ENCODE measurements at places on chromosomes 4 and X. TPM values are rescaled to one million over a fixed set of nuclear protein-coding genes. Genes with fewer than 3 reads are reported as not detected.

The SSX1 gene
- total RNA-seq = not detected

The TMSB15C gene
- 3.1 TPM for total RNA-seq

- no peaks in the 10 kb centered on the region for H3K27me3 ChIP-seq
- no peak for DNase-seq
- no peak overlapping the region for H3K4me3 ChIP-seq
- no peak overlapping the region for H3K27ac ChIP-seq
- H3K4me1 ChIP-seq = no peaks in the 10 kb centered on the region
These were observed 29.7 kb downstream of the SLIT2 start for GRCh38 chr4:20281453-20281852.

The TBX22 gene
- not detected for total RNA-seq

DNA sequence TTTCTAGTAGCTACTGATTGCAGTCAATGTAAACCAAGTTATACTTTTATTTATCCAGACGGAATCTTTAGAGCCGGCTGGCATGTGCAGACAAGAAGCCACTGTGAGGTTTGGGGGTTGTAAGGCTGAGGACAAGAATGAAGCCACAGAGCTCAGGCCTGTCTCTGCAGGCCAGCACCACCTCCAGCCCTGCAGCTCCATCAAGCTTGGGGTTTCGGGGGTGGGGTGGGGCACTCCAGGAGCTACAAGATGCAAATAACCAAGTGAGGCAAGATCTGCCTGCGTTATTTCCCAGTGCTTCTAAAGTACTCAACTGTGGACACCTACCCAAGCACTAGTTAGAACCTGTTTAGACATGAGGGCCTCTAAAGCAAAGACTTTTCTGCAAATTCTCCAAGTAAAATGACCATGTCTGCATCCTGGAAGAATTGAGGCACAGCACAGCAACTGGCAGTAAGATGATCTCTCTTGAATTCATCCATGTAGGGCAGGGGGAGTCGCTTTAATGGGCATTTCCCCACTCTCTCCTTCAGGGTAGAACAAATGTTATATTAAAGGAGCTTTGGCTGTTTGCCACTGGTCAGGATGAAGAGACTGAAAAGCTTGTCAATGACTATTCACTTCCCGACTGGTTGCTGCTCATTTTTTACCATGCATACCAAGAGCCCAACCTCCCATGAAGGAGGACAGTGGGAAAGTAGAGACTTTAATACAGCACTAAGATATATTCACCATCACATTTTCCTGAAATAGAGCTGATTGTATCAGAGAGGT is 222.5 kb downstream of the MGST2 start:
- H3K27me3 ChIP-seq = peaks cover under 1% of the 10 kb centered on the region
- no peak overlapping the region for H3K27ac ChIP-seq
- DNase-seq = no peak
- H3K36me3 ChIP-seq = no peaks in the 10 kb centered on the region
- peaks cover 4% of the 10 kb centered on the region for H3K4me1 ChIP-seq
- no peak overlapping the region for H3K4me3 ChIP-seq

DNA sequence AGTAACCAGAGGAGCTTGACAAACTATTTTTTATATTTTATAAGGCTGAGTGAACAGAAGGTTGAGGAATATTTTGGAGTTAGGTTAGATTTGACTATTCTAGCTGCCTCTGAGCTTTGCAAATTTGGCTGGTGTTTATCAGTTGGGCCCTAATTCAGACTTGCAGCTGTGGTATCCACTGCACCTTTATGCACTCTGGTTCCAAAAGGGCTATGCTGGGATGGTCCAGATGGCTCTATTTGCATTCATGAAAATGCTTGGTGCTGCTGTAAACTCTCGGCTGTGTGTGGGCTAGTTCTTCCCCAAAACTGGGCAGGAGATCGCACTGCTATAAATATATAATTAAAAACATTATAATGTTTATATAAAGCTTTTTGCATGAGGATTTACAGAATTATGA is 106.3 kb downstream of the REPS2 start:
- DNase-seq = no peak
- H3K27me3 ChIP-seq = peaks cover 3% of the 10 kb centered on the region
- H3K27ac ChIP-seq = no peak overlapping the region
- no peaks in the 10 kb centered on the region for H3K36me3 ChIP-seq
- no peaks in the 10 kb centered on the region for H3K4me1 ChIP-seq
- no peak overlapping the region for H3K4me3 ChIP-seq

The CXorf49 gene
- total RNA-seq = not detected

The PCGF3 gene
- total RNA-seq = 32.1 TPM

GRCh38 chrX:63935835-63936234 is 150.8 kb upstream of the ARHGEF9 start:
- no peak overlapping the region for H3K4me3 ChIP-seq
- DNase-seq = no peak
- H3K27me3 ChIP-seq = no peaks in the 10 kb centered on the region
- no peaks in the 10 kb centered on the region for H3K4me1 ChIP-seq

GRCh38 chr4:128682942-128683666 is 126.4 kb upstream of the JADE1 start:
- H3K4me1 ChIP-seq = no peaks in the 10 kb centered on the region
- H3K27me3 ChIP-seq = peaks cover 9% of the 10 kb centered on the region
- H3K27ac ChIP-seq = no peak overlapping the region
- DNase-seq = no peak

DNA sequence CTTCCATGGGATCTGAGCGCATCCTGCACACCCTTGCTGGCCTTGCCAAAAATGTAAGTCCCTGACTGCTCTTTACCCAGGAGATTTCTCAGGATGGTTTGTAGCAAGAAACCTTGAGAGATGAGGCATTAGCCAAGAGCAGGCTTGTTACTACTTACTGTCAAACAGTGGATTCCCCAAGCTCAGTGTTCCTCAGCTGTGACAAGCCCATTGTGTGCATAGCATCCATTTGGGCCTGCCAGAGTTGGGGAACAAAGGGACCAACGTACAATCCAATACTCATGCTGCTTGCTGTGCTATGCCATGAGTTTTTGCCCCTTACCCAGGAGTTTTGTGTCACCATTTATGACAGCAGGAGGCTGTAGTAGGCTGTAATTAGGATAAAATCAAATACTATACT is 267.6 kb downstream of the TENM3 start:
- no peak for DNase-seq
- H3K27me3 ChIP-seq = peaks cover 2% of the 10 kb centered on the region
- no peaks in the 10 kb centered on the region for H3K36me3 ChIP-seq
- no peak overlapping the region for H3K4me3 ChIP-seq
- no peaks in the 10 kb centered on the region for H3K4me1 ChIP-seq

- no peaks in the 10 kb centered on the region for H3K27me3 ChIP-seq
- H3K4me1 ChIP-seq = peaks cover 64% of the 10 kb centered on the region
- peak overlapping the region; percentile 28 for H3K4me3 ChIP-seq
- no peak for DNase-seq
These were observed 7.5 kb downstream of the STIM2 start for GRCh38 chr4:26867914-26868684.

Measured in activated CD4-positive, alpha-beta T cell treated with anti-CD3 and anti-CD28 coated beads, Interleukin-2, amount 10 ng/mL, durations not matched to agents 24 days and 14 days (primary cell).